NCI-H510A (cell line): ENCODE measurements at places on chromosomes 4 and X.

- DNase-seq: no peak
Observed at GRCh38 chr4:94698187-94698586, 59.6 kb upstream of the BMPR1B start.

DNA sequence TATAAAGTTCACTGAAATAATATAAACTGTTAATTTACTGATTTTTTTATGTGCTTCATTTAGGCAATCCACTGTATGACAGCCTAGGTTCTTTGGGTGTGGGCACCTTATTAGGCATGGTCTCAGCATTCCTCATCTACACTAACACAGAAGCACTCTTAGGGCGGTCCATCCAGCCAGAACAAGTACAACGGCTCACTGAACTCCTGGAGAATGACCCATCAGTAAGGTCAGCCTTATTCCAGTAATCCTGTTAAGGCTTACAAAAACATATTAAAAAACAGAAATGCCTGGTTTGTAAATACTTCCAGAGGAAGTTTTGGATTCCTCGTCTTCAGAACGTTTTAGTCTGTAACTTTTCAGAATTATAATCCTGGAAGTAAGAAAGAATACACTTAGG lies 80.1 kb downstream of the SLC30A9 start:
- DNase-seq: no peak

DNA sequence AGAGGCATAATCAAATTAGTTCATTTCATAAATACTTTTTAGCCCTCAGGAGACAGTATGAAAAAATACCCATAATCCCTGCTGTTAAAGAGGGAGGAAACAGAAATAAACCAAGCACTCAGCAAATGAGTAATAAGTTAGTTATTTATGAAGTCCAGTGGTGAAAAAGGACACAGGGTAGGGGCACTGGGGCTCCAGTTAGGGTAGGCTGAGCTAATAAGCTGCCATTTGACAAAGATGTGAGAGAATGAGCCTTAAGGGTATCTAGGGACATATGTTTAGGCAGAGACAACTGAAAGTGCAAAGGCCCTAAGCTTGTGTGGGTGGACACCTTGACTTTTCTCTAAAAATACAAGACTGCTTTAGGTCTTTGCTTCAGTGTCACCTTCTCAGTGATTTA lies 94.4 kb downstream of the IL15 start:
- DNase-seq: no peak

DNA sequence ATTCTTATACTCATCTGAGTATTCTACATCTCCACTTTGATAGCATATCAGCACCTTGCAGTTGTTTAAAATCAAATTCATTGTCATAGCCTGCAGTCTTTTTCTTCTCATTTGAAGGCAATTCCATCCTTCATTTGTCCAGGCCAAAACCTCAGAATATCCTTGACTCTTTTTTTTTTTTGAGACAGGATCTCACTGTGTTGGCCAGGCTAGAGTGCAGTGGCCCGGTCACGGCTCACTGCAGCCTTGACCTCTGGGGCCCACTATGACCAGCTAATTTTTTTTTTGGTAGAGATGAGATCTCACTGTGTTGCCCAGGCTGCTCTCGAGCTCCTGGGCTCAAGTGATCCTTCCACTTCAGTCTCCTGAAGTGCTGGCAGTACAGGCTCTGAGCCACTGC lies 2.6 kb downstream of the MRPL1 start:
- peak; percentile 37 for DNase-seq

GRCh38 chrX:77223046-77223445 lies 224.1 kb upstream of the FGF16 start:
- DNase-seq: no peak

GRCh38 chrX:135112096-135112729 lies 8.1 kb downstream of the ETDB start:
- no peak for DNase-seq

GRCh38 chr4:24570172-24570571 lies 14.2 kb downstream of the DHX15 start:
- DNase-seq: no peak

- DNase-seq: no peak
Observed at GRCh38 chrX:136711147-136711546, 63.2 kb downstream of the CD40LG start.
